CD8-positive, alpha-beta memory T cell (primary cell): ENCODE measurements at places on chromosomes 11 and 22. TPM values are rescaled to one million over a fixed set of nuclear protein-coding genes. Genes with fewer than 3 reads are reported as not detected.

The LARGE2 gene
- total RNA-seq: 2.6 TPM

GRCh38 chr11:11669233-11669846, 47.5 kb upstream of the GALNT18 start:
- no peaks in the 10 kb centered on the region for H3K27me3 ChIP-seq
- no peak overlapping the region for H3K4me3 ChIP-seq
- no peak for DNase-seq
- no peaks in the 10 kb centered on the region for H3K36me3 ChIP-seq

DNA sequence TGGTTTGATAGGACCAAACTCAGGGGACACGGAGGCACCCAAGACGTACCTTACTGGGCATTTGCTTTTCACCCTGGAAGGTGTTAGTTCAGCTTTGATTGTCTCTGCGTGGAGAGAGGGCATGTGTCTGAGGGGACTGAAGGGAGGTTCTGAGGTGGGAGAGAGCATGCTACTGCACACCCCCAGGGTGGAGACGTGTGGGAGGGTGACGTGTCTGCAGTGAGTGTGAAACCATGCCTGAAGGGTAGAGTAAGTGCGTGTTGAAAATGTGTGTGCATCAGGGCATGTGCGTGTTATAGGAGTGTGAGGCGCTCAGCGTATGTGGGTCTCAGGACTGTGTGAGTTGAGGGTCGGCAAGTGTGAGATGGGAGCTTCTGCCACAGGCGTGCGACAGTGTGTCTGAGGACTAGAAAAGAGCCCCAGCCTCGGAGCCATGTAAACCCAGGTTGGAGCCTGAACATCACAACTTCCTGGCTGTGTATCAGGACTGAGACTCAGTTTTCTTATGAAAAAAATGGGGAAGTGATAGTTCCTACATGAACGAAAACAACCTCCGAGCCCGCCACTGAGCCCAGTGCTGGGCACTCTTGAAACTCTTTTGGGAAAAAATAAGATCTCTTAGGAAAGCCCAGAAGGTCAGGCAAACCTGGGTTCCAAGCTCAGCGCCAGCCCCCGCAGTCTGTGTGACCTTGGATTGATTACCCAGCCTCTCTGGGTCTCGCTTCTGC, 11.8 kb upstream of the KCNJ11 start:
- no peak overlapping the region for H3K4me3 ChIP-seq
- no peaks in the 10 kb centered on the region for H3K36me3 ChIP-seq

The IL17REL gene
- total RNA-seq: 0.20 TPM

DNA sequence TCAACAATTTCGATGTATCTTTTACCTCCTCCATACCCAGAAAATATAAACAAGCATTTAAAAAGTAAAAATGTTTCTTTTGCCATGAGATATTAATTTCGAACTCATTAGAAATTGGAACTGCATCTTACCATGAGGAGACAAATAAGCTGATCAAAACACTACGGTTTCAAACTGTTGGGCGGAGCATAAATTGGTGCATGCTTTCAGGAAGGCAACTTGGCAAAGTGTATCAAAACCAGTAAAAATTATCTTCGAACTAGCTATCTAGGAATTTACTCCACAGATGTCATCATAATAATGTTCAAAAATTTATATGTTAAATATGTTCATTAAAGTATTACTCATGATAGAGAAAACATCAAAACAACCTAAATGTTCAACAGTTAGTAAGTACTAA, 21.4 kb upstream of the SOX6 start:
- no peaks in the 10 kb centered on the region for H3K27me3 ChIP-seq
- no peak overlapping the region for H3K27ac ChIP-seq
- H3K36me3 ChIP-seq: no peaks in the 10 kb centered on the region
- H3K4me3 ChIP-seq: no peak overlapping the region

The LSP1 gene
- total RNA-seq: 230 TPM

The GAB4 gene
- total RNA-seq: not detected

GRCh38 chr11:111413849-111414248, 34.8 kb upstream of the POU2AF1 start:
- H3K27ac ChIP-seq: no peak overlapping the region
- peaks cover 11% of the 10 kb centered on the region for H3K4me1 ChIP-seq
- DNase-seq: no peak
- H3K36me3 ChIP-seq: no peaks in the 10 kb centered on the region
- H3K27me3 ChIP-seq: no peaks in the 10 kb centered on the region

GRCh38 chr11:44524751-44525201, 40.7 kb upstream of the CD82 start:
- H3K36me3 ChIP-seq: no peaks in the 10 kb centered on the region
- no peak for DNase-seq
- H3K27ac ChIP-seq: peak overlapping the region; percentile 9
- no peaks in the 10 kb centered on the region for H3K4me1 ChIP-seq
- no peaks in the 10 kb centered on the region for H3K27me3 ChIP-seq

The TRIM51 gene
- not detected for total RNA-seq

The PI4KA gene
- 65.5 TPM for total RNA-seq

GRCh38 chr11:20964985-20965384, 295.6 kb downstream of the NELL1 start:
- H3K27me3 ChIP-seq: peaks cover 3% of the 10 kb centered on the region
- H3K4me3 ChIP-seq: no peak overlapping the region
- no peaks in the 10 kb centered on the region for H3K4me1 ChIP-seq
- H3K27ac ChIP-seq: no peak overlapping the region
- DNase-seq: no peak
- no peaks in the 10 kb centered on the region for H3K36me3 ChIP-seq

DNA sequence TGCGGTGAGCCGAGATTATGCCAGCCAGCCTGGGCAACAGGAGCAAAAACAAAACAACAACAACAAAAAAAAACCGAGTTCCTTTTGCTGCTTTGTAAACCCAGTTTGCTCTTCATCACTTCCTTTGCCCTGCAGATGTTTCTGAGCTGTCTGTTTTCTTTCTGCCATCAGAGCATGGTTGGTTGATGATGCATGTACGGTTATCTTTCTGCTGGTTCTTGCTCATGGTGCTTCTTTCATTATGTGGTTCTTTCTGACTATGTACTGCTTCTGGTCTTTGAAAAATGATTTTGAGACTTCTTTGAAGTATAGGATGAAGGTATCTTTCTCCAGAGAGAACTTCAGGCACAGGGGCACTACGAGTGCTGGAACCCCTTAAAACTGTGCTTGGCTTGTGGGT, 13.2 kb downstream of the TANGO2 start:
- H3K4me1 ChIP-seq: peaks cover 15% of the 10 kb centered on the region
- H3K27me3 ChIP-seq: no peaks in the 10 kb centered on the region
- H3K27ac ChIP-seq: no peak overlapping the region

The MFNG gene
- total RNA-seq: 171 TPM

The UPB1 gene
- not detected for total RNA-seq

GRCh38 chr22:19769393-19769715, 8.8 kb downstream of the TBX1 start:
- DNase-seq: no peak
- H3K4me3 ChIP-seq: no peak overlapping the region
- peaks cover 43% of the 10 kb centered on the region for H3K27me3 ChIP-seq
- no peak overlapping the region for H3K27ac ChIP-seq
- H3K36me3 ChIP-seq: no peaks in the 10 kb centered on the region
- peaks cover 17% of the 10 kb centered on the region for H3K4me1 ChIP-seq

DNA sequence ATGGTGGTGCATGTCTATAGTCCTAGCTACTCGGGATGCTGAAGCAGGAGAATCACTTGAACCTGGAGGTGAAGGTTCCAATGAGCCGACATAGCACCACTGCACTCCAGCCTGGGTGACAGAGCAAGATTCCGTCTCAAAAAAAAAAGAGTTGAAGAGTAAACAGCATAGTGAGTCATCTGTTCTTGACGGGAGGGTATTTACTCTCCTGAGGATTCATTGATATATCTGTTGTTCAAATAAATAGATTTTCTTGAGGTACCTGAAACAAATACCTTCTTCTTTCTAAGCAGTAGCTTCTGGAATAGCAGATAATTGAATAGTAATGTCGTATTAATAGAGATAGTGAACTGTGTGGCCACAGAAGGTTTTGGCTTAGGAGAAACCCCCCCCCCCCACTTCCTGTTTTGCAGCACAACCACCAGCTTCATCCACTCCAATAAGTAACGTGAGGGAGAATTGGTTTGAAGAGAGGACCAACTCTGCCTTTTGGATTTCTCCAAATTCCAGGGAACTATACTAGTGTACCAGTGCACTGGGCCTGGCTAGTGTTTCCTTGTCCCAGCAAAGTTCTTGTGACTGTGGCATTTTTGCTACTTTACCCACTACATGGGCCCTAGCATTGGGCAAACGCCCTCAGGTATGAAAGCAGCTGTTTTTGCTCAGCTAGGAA, 90.0 kb downstream of the PRMT3 start:
- no peak overlapping the region for H3K27ac ChIP-seq
- H3K4me1 ChIP-seq: peaks cover 5% of the 10 kb centered on the region
- no peaks in the 10 kb centered on the region for H3K36me3 ChIP-seq
- no peak overlapping the region for H3K4me3 ChIP-seq

GRCh38 chr11:65446446-65447277, 24.1 kb downstream of the NEAT1 start:
- peaks cover 3% of the 10 kb centered on the region for H3K4me1 ChIP-seq
- H3K36me3 ChIP-seq: peaks cover 12% of the 10 kb centered on the region
- H3K4me3 ChIP-seq: no peak overlapping the region

- no peak overlapping the region for H3K4me3 ChIP-seq
- no peak overlapping the region for H3K27ac ChIP-seq
- no peaks in the 10 kb centered on the region for H3K27me3 ChIP-seq
- no peaks in the 10 kb centered on the region for H3K36me3 ChIP-seq
These were observed 9.8 kb upstream of the FAM111B start for GRCh38 chr11:59097113-59097708.

The GGT5 gene
- total RNA-seq: not detected

The TREH gene
- not detected for total RNA-seq

DNA sequence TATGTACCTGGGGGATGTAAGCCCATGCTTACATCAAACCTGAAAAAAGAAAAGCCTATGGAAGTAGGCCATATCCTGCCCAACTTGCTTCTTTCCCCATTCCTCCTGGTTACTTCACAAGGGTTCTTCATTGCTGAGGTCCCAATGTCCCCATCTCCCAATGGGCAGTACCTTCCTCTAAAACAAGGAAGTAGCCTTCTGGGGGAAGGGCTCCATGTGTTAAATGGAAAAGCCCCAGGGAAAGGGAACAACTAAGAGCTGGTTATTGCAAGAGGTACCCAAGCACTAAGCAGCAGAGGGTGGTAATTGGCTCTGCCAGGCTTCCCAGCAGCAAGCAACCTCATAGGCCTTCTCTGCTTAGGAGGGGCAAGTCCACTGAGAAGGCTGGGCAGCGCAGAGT, 11.3 kb downstream of the TMEM216 start:
- no peaks in the 10 kb centered on the region for H3K4me1 ChIP-seq

The HEPACAM gene
- total RNA-seq: not detected

The NAV2 gene
- 1.2 TPM for total RNA-seq

The OLFML1 gene
- total RNA-seq: not detected

The ALDH3B2 gene
- total RNA-seq: not detected

- H3K4me3 ChIP-seq: no peak overlapping the region
- no peaks in the 10 kb centered on the region for H3K27me3 ChIP-seq
- H3K27ac ChIP-seq: no peak overlapping the region
- H3K36me3 ChIP-seq: peaks cover 15% of the 10 kb centered on the region
- peaks cover 15% of the 10 kb centered on the region for H3K4me1 ChIP-seq
- no peak for DNase-seq
These were observed 15.2 kb downstream of the TANGO2 start for GRCh38 chr22:20036084-20036482.

- H3K36me3 ChIP-seq: no peaks in the 10 kb centered on the region
- H3K27me3 ChIP-seq: no peaks in the 10 kb centered on the region
- DNase-seq: no peak
- peaks cover 28% of the 10 kb centered on the region for H3K4me1 ChIP-seq
- H3K27ac ChIP-seq: no peak overlapping the region
These were observed 2.4 kb upstream of the CTSD start for GRCh38 chr11:1765871-1766718.

DNA sequence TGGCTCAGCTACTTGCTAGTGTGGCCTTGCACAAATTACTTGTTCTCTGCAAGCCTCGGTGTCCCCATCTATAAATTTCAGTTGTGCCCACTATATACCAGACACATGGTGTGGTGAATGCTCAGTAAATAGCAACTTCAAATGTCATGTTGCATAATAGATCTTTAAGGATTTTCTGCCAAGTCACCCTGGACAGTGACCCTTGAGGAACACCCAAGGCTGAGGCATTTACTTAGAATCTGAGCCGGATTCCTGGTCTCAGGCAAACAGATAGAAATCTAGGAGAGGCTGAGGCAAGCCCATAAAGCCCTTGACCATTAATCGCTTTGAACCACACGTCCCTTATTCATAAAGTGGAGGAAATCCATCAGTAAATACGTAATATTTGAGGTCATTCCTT, 9.7 kb downstream of the TEAD1 start:
- DNase-seq: no peak
- H3K27me3 ChIP-seq: no peaks in the 10 kb centered on the region
- H3K36me3 ChIP-seq: no peaks in the 10 kb centered on the region

DNA sequence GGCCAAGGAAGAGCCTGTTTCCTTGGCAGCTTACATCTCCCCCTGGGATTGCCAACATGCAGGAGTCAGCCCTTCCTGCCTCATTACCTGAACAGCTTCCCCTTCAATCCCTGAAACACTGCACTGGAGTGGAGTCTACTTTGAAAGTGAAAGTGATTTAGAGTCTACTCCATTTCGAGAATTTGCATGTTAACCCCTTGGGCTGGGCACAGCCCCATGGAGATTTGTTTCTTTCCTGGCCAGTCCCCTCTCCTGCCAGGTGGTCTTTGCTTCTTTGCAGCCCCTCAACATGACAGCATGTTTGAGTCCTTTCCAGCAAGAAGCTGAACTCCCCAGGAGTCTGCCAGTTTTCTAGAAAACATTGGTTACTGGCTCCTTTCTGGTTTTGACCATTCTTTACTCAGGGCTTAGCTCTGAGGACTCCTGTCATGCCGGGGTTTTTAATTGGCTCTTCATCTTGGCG, 59.9 kb downstream of the TRAF6 start:
- H3K4me3 ChIP-seq: peak overlapping the region; percentile 31
- no peak for DNase-seq
- peaks cover 43% of the 10 kb centered on the region for H3K4me1 ChIP-seq
- peaks cover 6% of the 10 kb centered on the region for H3K36me3 ChIP-seq

DNA sequence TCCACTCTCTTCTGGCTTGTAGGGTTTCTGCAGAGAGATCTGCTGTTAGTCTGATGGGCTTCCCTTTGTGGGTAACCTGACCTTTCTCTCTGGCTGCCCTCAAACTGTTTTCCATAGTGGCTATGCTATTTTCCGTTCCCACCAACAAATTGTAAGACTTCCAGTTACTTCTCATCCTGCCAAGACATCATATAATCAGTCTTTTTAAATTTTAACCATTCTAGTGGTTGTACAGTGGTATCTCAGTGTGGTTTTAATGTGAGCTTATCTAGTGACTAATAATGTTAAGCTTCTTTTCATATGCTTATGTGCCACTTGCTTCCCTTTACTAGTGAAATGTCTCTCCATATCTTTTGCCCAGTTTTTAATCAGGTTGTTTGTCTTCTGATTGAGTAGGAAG, 13.6 kb upstream of the TRIM29 start:
- H3K27ac ChIP-seq: no peak overlapping the region
- no peak overlapping the region for H3K4me3 ChIP-seq
- DNase-seq: no peak

DNA sequence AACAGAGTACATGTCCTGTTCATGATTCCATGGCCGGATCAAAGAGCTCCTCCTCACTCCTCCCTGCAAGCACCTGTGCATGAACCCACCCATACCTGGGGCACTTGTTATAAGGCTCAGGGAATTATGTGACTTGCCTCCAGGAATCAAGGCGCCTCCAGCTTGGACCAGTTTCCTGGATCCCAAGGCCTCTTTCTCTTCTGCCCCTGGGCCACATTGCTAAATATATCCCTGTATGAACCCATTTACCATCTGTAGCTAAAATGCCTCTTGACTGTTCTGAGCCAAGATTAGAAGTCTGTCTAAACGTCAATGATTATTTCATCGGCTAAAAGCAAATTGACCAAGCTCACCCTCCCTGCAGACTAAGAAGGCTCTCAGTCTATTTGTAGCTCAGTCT, 135.6 kb downstream of the KIRREL3 start:
- no peak overlapping the region for H3K27ac ChIP-seq
- H3K4me1 ChIP-seq: no peaks in the 10 kb centered on the region
- H3K27me3 ChIP-seq: no peaks in the 10 kb centered on the region
- no peak overlapping the region for H3K4me3 ChIP-seq
- H3K36me3 ChIP-seq: no peaks in the 10 kb centered on the region
